ENCODE measurements at places on chromosomes 7 and 10. TPM values are rescaled to one million over a fixed set of nuclear protein-coding genes. Genes with fewer than 3 reads are reported as not detected.

The ASB10 gene
- total RNA-seq = not detected

The GSTO2 gene
- total RNA-seq = 0.48 TPM

The PLAU gene
- 36.7 TPM for total RNA-seq

The ADCYAP1R1 gene
- total RNA-seq = 1.8 TPM

The PDE1C gene
- 47.8 TPM for total RNA-seq

The YKT6 gene
- total RNA-seq = 71.8 TPM

DNA sequence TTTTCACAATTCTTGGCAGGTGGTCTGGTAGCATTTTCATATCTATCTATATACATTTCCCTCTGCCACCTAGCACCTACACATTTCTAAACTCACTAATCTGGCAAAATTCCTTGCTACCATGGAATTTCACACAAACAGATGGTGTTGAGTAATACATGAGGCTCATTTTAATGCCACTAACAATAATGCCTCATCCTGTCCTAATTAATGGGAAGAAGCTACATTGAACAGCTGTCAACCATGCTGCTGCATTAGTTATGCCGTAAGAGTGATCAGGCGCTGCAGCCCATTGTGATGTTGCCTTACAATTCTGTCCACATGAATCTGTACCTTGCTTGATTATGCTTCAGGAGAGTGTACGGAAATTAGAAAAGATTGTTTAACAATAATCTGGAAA lies 23.2 kb downstream of the COL1A2 start:
- DNase-seq = no peak

DNA sequence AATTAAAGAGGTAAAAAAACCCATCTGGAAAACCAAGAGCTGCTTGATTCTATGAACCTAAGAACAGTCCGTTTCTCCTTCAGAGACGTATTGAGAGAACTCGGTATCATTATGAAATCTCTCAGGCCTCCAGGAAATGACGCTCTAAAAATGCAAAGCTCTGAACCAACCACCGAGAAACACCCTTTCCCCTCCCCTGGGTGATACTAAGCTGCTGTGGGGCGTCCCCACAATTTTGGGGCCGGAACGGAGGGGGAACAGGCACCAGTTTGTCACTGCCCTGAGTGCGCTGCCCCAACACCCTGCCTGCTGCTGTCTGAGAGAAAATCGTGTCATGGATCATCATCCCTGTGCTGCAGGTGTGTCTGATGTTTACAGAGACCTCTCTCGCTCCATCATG lies 509.5 kb downstream of the DNAJB6 start:
- peak; percentile 53 for DNase-seq

DNA sequence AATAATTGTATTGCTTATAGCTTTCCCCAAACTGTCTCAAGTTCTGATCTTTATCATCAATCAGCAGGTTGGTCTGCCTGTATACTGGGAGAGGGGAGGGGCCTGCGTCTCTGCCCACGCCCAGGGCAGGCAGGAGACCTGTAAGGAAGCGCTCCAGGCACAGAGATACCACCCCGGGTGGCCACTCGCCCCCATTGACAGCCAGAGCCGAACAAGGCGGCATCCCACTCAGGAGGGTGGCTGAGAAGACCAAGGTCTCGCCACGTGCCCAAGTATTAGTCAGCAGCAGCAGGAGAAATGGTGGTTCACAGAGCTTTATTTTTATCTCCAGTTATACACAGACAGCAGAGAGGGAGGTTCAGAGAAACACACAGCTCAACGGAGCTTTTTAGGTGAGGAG lies 7.2 kb downstream of the STK32C start:
- peak; percentile 70 for DNase-seq

- no peak for DNase-seq
Measured at GRCh38 chr10:27223964-27224363, 16.6 kb downstream of the ACBD5 start.

- no peak for DNase-seq
Measured at GRCh38 chr7:50940621-50941020, 157.9 kb upstream of the GRB10 start.

GRCh38 chr10:17067376-17068264 lies 62.0 kb downstream of the CUBN start:
- DNase-seq = no peak

DNA sequence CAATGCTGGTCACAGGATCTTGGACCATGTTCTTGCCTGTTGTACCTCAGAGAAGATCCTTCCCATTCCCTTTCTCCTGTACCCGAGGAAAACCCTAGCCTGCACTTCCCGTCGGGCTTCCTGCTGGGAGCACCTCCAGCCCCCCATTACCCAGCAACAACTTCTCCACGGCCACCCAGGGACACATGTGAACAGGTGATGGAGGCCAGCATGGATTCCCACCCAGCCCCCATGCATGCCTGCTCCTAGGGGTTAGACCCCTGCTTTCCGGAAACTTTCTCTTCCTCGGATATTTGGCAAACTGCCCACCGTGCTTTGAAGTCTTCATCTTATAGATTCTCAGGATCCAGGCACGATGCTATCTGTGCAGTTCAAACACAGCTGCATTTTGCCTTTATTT lies 67.3 kb downstream of the CALML3 start:
- peak; percentile 60 for DNase-seq

GRCh38 chr10:124701435-124701834 lies 42.7 kb downstream of the FAM53B start:
- peak; percentile 97 for DNase-seq

- DNase-seq = no peak
Measured at GRCh38 chr10:31158011-31158658, 126.5 kb upstream of the ZNF438 start.

DNA sequence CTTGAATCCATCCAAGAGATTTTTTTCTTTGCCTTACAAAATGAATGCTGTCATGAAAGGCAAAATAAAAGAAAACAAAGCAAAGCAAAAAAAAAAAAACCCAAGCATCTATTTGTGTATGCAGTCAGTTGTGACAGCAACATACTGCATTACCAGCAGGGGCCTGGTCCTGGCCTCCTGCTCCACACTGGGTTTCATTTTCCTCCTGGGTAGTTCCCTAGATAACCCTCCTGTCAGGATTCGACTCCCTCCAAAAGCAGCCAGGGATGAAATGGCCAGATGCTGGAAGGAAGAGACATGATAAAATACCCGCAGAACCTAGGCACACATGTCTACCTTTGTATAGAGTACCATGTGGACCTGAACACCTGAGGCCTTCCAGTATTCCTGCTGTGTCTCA lies 148.6 kb downstream of the NRCAM start:
- no peak for DNase-seq

DNA sequence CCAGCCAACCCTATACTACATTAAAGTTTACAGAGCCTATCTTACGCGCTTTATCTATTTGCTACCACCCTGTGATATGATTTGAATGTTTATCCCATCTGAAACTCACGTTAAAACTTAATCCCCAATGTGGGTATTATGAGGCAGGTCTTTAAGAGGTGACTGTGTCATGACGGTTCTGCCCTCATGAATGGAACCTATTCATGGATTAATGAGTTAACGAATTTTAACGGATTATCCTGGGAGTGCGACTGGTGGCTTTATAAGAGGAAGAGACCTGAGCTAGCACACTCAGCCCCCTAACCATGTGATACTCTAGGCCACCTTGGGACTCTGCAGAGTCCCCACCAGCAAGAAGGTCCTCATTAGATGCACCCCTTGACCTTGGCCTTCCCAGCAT lies 37.8 kb downstream of the SRPK2 start:
- DNase-seq = no peak

- DNase-seq = no peak
Measured at GRCh38 chr10:12195281-12195602, 449 bp downstream of the NUDT5 start.

GRCh38 chr10:48818861-48819520 lies 120.6 kb downstream of the LRRC18 start:
- DNase-seq = no peak

DNA sequence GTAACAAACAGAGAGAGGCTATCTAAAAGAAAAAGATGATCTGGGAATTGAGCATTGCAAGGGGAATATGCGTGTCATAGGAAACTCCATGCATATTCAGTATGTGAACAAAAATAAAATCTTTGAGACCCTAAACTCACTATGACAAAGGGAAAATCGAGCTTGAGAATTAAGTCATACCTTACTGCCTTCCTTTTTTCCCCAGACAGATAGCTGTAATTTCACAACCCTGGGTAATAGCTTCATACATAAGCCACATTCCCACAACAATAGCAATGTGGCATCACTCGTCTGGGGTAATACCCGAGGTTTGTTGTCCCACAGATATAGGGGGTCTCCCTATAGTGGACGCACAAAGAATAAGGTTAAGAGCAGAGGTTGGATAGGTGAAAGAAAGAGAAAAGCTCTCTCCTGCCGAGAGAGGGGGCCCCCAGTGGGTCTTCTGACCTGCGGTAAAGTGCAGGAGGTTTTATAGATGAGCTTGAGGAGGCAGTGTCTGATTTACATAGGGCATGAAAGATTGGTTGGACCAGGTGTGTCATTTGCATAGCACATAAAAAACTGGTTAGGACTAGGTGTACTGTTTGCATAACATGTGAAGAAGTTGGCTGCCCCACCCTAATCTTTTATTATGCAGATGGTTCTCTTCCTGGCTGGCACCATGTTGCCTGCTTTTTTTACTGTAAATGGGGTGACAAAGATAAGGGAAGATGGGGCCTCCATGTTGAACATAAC lies 11.6 kb downstream of the CYP3A43 start:
- no peak for DNase-seq

GRCh38 chr7:25850735-25851134 lies 301.3 kb upstream of the NFE2L3 start:
- DNase-seq = no peak

DNA sequence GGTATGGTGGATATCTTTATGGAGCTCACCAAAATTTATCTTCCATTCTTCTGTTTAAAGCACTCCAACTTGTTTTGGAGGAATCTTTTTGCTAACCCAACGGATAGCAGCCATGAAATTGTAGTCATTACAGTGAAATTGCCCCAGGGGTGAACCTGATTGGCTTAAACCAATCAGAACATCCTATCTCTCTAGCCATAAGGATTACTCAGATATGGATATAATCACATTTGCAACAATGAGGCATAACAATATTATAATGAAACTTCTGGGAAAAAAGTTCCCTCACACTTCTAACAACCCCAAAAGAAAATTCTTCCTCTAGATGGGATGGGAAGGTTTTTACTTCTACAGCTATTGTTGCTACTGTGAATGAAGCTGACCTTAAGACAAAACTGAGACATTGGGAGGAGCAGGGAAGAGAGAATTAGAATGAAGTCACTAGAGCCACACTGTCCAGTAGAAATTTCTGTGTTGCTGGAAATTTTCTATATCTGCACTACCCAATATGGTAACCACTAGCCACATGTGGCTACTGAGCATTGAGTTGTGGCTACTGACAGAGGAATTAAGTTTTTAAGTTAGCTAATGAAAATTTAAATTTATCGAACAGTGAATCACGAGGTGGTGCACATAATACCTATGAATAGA lies 50.4 kb upstream of the ARHGAP21 start:
- no peak for DNase-seq

- no peak for DNase-seq
Measured at GRCh38 chr10:18144396-18144795, 4.2 kb downstream of the CACNB2 start.

DNA sequence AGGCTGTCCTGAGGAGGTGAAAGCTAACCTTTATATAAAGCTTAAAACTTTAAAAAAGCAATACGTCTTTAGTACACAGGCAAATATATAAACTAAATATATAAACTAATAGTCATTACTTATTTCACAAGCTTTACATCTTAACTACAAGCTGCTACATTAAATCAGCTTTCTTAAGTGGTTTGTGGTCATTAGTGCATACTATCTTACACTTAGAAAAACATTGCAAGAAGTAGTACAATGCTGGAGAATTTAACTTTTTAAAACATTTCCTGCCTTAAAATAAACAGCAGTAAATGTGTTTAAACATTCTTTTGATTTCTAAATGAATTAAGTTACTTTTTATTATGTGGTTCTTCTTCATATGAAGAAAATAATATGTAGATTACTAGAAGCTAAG lies 36.3 kb downstream of the MET start:
- DNase-seq = no peak

DNA sequence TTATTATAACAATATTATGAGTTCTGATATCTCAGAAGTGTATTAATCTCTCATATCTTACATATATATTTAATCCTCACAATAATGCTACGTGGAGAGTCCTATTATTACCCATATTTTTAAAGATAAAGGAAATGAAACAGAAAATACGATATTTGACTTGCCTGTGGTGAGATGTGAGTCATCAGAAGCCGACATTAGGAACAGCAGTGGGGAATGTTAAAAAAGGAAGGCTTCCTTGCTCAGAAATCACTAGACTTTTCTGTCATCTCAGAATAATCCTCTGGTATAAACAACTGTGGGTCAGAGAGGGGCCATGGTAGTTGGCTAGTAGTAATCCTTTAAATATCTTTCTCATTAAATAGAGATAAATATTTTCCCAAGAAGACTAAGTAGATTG lies 402.3 kb upstream of the PCDH15 start:
- DNase-seq = no peak

All from posterior vena cava (tissue), 2 donors.